ENCODE measurements at places on chromosomes 6 and 20.

DNA sequence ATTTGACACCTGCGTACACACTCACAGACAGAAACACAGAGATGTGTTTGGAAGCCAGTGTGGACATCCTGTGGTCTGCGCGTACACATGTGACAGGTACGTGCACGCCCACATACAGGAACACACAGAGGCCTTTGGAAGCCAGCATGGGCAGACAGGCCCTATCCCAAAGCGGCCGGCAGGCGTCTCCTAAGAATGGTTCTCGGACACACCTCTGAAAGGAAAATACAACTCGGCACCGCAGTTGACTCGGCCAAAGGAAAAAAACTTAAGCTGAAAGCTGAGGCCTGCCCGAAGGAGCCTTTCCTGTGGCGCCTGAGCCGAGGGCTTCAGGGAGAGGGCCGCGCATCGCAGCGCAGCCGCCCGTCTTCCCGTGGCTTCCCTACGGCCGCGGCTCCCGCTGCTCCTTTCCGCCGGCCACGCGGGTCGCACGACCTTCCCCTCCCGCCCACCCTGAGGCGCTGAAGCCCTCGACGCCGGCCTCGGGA, 1.4 kb upstream of the CEP43 start:
- peak; percentile 41 for DNase-seq

DNA sequence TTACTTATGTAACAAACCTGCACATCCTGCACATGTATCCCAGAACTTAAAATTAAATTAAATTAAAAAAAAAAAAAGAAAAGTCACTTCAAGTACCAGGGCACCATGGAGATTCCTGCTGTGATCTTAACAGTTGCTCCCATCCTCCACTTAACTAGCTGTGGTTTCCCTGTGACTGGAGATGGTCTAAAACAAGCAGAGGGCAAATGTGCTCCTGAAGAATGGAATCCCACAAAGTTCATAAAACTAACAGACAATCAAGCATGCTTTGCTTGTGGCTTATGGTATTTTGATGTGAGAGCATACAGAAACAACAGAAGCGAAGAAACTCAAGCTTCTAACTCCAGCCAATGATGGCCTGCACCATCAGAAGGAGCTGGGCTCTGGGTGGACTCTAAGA, 153.6 kb upstream of the KCNK16 start:
- DNase-seq: no peak

DNA sequence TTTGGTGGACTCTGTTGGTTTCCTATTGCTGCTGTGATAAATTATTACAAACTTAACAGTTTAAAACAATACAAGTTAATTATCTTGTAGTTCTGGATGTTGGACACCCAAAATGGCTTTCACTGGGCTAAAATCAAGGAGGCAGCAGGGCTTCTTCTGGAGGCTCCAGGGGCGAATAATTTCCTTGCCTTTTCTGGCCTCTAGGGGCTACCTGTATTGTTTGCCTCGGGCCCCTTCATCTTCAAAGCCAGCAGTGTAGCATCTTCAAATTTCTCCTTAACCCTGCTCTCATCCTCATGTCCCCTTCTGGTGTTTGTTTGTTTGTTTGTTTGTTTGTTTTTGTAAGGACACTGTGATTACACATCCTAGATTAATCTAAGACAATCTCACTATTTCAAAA, 60.5 kb upstream of the ANKEF1 start:
- no peak for DNase-seq

DNA sequence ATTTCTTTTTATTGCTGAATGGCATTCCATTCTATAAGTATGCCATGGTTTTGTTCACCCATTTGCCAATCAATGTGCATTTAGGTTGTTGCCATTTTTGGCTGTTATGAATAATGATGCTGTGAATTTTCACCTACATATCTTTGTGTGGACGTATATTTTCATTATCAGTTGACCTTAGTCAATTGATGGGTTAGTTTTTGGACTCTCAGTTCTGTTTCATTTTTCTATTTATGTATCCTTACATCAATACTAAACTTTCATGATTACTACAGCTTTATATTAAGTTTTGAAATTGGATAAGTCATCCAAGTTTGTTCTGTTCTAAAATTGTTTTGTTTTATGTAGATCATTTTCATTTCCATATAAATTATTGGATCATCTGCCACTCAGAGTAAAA, 261.9 kb upstream of the CNR1 start:
- DNase-seq: no peak

GRCh38 chr20:13852306-13852705, 67.5 kb downstream of the NDUFAF5 start:
- DNase-seq: no peak

GRCh38 chr6:166934174-166934573, 22.2 kb downstream of the RNASET2 start:
- DNase-seq: no peak

GRCh38 chr6:52124126-52125121, 37.0 kb upstream of the PKHD1 start:
- no peak for DNase-seq

GRCh38 chr6:1747531-1747930, 137.8 kb downstream of the FOXC1 start:
- DNase-seq: no peak

DNA sequence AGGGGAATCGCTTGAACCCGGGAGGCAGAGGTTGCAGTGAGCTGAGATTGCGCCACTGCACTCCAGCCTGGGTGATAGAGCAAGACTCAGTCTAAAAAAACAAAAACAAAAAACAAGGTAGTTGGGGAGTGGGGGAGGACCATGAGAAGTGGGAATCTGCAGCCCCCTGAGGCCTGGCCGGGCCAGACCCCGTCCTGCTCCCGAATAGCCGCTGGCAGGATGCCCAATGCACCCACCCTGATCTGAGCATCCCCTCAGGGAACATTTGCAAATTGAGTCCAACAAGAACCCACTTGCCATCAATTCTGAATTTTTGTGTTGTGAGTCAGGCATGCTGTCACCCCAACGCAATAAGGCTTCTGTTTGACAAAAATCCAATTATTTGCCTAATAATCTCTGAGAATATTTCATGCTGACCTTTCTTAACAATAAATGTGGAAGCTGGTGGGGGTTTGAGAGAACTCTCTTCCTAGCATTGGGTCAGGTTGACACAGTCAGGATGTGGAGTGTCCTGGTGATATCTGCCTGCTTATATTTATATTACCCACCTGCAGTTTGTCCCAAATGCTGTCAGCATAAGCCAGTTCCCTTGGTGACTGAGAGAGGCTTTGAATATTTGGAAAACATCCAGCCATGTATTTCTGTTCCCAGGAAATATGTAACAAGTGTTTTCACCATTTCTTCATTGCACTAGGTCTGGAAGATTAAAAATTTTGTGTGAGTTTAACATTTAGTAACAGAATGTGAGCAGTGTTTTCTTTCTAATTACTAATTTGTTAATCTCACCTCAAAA, 28.4 kb upstream of the FRMD1 start:
- no peak for DNase-seq

DNA sequence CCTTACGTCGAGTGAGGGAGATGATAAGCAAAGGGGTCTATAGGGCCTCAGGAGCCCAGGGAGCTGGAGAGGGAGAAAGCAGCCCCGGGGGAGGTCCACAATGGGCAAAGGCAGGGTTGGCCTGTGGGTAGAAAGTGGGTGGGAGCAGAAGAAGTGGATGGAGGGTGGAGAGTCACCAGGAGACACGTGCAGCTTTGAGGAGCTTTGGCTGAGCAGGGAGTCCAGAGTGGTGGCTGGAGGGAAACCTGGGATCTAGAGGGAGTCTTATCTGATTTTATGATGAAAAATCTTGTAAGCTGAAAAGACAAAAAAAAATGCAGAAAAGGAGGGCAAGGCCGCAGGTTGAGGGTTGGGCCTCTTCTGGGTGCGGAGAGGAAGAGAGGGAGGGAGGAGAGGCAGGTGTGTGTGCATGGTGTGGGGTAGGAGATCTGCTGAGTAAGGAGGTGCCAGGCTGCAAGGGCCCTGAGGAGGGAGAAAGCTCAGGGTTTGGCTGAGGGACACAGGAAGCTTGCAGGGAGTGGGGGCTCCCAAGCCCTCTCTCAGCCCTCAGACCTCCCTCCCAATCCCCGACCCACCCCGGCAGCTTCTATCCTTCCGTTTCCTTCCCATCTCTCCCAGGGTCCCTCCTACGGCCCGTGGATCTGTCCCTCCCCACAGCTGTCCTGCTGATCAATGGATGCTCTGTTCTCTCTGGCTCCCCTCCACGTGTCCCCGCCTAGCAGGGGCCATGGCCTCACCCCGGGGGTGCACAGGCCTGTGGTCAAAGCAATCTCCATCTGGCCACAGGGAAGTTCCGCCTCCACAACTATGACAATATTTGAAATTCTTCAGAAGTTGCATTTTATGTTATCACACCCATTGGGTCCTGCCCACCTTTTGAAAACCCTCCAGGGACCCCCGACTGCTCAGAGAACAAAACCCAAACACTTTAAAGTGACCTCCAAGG, 17.1 kb upstream of the BPI start:
- DNase-seq: no peak

All from amygdala (tissue), 56 donors.